ENCODE measurements at places on chromosomes 5 and 9.

- no peak for DNase-seq
Measured at GRCh38 chr5:33886283-33886682, 5.5 kb downstream of the ADAMTS12 start.

- no peak for DNase-seq
Measured at GRCh38 chr5:1093361-1093760, 18.5 kb downstream of the SLC12A7 start.

- no peak for DNase-seq
Measured at GRCh38 chr5:75042522-75042921, 9.8 kb downstream of the GCNT4 start.

DNA sequence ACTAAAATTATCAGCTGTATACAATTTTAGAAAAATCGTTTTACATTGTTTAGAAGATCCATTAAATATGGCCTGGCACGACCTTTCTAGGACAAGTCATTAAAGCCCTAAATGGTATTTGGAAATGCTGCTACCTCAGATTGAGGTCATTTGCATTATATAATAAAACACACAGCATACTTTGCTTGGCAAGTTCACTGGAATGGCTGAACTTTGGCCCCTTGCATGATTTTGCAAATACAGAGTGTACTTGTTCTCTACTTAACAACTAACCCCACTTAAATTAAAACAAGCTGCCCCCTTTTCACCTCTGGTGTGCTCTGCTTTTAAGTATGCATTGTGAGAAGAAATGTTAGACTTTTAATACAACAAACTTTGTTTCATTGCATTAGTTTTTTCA lies 860.1 kb downstream of the PTPRD start:
- no peak for DNase-seq

DNA sequence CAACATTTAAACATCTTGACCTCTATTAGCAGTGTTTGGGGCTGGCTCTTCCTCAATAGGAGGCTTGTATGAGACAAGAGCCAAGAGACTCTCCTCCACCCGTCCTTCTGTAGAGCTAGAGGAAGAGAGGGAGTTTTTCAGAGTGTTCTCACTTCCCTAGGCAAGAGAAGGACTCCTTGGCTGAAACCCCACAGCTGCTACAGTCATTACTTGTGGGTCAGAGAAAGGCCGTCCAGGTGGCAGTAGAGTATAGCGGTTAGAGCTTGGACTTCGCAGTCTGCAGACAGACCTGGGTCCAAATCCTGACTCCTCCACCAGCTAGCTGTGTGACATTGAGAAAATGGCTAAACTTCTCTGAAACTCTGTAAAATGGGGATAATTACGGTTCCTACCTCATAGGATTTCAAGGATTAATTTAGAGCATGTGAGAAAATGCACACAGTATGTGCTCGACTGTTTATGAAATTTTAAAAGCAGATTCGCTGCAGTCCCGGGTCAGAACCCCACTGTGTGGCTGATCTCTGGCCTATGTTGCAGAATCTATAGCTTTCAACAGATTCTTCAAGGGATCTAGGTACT lies 80.8 kb upstream of the ARAP3 start:
- DNase-seq: no peak

GRCh38 chr5:121029536-121030245 lies 565.6 kb downstream of the PRR16 start:
- DNase-seq: no peak

GRCh38 chr5:42994246-42994554 lies 45.9 kb downstream of the ANXA2R start:
- DNase-seq: no peak

GRCh38 chr5:113302120-113302519 lies 132.7 kb downstream of the TSSK1B start:
- no peak for DNase-seq

DNA sequence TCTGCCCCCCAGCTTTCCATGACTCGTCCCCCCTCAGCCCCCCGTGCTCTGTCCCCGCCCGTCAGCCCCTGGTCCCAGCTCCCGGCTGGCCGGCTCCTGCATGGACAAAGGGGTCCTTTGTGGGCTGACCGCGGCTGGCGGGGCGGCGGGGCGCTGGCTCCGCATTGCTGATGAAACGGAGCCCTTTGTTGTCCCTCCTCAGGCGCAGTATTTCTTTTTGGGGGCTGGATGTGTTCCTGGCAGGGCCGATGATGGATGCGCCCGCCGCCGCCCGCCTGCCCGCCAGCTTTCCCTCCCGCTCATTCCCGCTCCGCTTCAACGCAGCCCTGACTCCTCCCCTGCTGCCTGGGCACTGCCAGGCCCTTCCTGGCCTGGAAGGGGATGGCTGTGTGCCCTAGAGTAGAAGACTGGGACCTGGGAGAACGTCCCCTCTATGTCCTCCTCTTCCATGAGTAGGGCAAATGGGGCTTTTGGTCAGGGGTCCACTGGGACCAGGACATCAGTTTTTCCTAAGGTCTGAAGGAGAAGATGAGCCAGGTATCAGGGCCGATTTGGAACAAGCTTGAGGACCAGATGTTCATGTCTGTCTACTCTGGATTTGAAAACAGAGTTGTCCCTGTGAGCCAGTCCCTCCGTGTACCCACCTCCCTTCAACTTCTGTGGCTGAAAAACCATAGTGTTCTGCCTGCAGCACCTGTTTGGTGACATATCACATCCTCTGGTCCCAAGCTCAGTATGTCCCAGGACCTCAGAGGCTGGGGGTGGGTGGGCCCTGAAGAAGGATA lies 29.0 kb downstream of the CXXC5 start:
- DNase-seq: no peak

- DNase-seq: no peak
Measured at GRCh38 chr9:28177142-28177541, 603.9 kb upstream of the C9orf72 start.

GRCh38 chr9:113481176-113481787 lies 17.8 kb downstream of the RGS3 start:
- no peak for DNase-seq

- DNase-seq: no peak
Measured at GRCh38 chr9:134130503-134131375, 5.1 kb upstream of the WDR5 start.

DNA sequence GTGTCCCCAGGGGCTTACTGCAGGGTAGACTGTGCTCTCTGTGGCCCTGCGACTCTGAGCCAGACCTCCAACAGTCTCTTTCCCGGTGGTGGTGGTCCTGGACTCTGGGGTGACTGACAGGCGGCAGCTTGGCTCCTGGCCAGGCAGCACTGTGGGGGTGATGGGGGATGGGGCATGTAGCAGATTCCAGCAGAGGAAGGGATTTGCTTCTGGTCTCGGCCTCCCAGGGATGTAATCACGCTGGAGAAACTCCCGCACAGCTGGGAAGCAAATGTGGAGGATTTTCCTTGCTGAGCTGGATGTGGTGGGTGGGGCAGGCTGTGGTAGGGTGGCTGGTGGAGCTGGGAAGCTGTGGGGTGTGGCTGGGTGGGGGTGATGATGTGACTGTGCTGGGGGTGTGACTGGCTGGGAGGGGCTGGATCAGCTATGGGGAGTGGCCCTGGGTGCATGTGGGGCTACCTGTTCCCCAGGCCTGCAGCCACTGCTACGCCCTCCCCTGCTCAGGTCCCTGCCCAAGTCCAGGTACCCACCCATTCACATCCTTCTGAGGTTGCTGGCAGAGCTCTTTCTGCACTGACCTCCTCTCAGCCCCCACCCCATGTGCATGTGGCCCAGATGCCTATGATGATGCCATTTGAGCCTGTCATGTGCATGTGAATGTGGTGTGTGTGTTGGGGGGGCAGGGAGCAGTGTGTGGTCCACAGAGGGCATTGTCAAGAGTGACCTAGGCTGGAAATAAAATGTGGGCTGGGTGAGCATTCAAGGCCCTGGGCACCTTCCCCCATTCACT lies 3.8 kb downstream of the NDST1 start:
- no peak for DNase-seq

DNA sequence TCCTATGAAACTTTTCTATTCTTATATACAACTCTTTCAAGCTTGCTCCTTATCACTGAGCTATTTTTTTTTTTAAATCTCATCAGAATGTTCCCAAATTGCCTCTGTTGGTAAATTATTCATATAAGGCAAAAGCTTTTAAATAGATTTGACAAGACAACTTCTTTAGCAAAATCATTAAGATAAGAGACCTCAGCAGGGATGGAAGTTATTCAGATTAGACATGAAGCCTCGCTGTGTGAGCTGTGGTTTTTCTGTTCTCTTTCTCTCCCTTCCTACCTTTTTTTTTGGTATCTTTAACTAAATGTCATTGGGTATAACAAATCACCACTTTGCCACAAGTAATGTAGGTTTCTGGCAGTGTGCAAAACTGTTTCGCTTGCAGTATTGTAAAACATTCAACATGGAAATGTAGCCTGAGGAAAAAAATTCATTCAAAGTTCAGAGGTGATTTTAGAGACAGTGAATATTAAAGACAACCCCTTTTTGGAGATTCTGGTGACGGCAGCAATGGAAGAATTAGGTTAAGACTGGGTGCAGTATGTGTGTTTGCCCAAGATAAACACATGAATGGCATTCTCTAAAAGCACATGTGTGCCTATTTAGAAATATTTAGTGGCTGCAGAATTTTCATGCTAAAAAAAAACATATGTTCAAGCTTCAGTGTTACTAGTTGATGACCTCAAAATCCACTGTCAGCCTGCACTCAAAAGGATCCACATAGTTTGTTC lies 467.1 kb downstream of the ZNF608 start:
- DNase-seq: no peak

Data from stimulated activated effector memory CD8-positive, alpha-beta T cell treated with anti-CD3 and anti-CD28 coated beads, Interleukin-12 subunit alpha, Interleukin-12 subunit beta, amount 100 ng/mL, for 72 hours (primary cell).